ENCODE measurements at places on chromosomes 2 and 18. TPM values are rescaled to one million over a fixed set of nuclear protein-coding genes. Genes with fewer than 3 reads are reported as not detected.

GKN2 gene
- not detected for total RNA-seq

LOXHD1 gene
- total RNA-seq = not detected

STK39 gene
- 17.2 TPM for total RNA-seq

GALR1 gene
- not detected for total RNA-seq

EFHD1 gene
- 2.0 TPM for total RNA-seq

GALNT14 gene
- total RNA-seq = 1.7 TPM

TEKT4 gene
- total RNA-seq = not detected

CABYR gene
- total RNA-seq = 5.9 TPM

FHOD3 gene
- total RNA-seq = 9.9 TPM

RMND5A gene
- total RNA-seq = 25.1 TPM

EPB41L3 gene
- 24.0 TPM for total RNA-seq

TEX261 gene
- total RNA-seq = 33.5 TPM

NEB gene
- under 0.01 TPM for total RNA-seq

TMEM198 gene
- 0.96 TPM for total RNA-seq

LRRTM1 gene
- total RNA-seq = not detected

GULP1 gene
- total RNA-seq = 38.9 TPM

CRACDL gene
- not detected for total RNA-seq

ABCG8 gene
- not detected for total RNA-seq

INHA gene
- not detected for total RNA-seq

VAMP8 gene
- 6.7 TPM for total RNA-seq

GPC1 gene
- 42.9 TPM for total RNA-seq

LHCGR gene
- not detected for total RNA-seq

DNAJC5G gene
- total RNA-seq = not detected

BIN1 gene
- total RNA-seq = 40.9 TPM

PLEK gene
- under 0.01 TPM for total RNA-seq

STON1 gene
- total RNA-seq = 20.0 TPM

LAMA1 gene
- total RNA-seq = 91.6 TPM
